ENCODE measurements at places on chromosomes 2 and 18.

- no peak for DNase-seq
These were observed 445.8 kb upstream of the RAB12 start for GRCh38 chr18:8163286-8163959.

DNA sequence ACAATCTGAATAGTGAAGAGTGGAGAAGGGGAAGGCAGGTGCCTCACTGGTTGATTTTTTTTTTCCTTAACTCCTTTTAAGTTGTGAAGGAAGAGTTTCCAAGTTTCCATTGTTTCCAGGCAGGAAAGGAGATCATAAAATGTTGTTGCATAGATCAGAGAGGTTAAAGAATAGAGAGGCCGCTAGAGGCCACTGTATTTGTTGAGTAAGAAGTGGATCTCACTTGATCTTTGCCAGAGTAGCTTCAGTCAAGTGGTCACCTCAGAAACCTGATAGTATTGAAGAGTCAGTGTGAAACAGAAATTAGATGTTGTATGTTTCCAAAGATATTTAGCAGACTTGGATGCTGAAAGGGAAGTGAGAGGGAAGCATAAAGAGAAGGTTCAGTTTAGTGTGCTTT, 17.6 kb downstream of the CTNNA2 start:
- DNase-seq, result peak; percentile 2

- no peak for DNase-seq
These were observed 256.1 kb upstream of the CHAC2 start for GRCh38 chr2:53511549-53511948.

DNA sequence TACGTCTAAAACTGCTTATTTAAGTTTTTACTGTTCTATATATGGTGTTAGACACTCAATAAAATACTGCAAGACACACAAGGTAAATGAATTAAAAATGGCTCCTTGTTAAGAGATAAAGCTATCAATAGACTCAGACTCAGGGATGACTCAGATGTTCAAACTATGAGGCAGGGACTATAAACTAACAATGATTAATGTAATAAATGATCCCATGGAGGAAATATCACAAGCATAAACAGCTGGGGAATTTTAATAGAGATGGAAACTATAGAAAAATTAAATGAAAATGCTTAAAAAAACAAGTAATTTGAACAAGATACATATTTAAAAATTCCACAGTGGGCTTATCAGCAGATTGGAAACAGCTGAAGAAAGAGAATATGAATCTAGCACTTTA, 650.8 kb downstream of the DCDC2C start:
- DNase-seq, result no peak

- DNase-seq, result no peak
These were observed 180.0 kb downstream of the NRXN1 start for GRCh38 chr2:50851886-50852285.

DNA sequence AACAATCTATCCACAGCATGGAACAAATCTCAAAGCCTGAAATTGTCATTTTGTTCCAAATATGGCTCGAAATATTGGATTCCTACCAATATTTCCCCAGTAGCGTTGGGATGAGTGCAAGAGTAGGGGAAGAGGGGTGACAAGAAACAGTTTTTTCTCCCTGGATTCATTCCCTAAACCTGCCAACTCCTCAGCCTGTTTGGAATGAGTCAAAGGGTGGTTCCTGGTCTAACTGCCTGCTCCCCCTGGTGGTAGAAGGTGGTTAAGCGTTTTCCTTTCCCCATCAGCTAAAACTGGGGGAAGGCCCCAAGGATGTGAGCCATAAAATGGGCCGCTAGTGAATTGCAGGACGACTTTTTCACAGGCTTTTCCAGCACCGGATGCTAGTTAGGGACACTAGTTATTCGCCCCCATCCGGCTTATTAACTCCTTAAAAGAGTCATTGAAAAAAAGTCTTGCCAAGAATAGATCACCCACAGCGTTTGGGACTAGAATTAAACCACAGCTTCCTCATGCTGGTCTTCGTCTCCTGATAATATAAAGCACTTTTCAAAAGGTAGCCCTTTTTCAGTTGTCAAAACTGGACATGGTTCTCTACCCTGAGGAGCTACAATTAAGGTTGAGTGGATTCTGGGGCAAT, 72.5 kb downstream of the DHRS9 start:
- DNase-seq, result peak; percentile 55

DNA sequence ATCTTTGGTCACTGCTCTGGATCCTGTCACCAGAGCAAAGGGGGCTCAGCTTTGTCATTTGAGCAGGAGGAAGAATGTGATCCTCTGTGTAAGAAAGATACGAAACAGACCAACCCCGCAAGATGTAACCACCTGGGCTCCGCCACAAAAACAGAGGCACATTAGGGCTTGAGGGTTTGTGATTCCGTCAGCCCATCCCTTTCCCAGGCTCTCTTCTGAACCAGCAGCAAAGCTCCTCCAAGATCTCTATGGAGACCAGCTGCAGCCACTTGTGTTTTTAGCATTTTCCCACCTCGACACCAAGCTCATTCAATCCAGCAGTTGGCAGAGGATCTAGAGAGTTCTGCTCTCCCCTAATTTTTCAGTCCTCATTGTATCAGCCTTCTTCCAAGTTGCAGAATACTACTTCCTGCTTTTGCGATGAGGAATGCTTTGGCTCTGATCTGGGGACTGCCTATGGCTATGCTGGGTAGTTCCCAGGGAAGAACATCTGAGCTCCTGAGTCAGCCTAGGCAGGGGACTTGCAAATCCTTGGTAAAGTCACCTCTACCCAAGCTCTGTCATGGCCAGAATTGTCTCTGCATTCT, 139.6 kb upstream of the RAB12 start:
- DNase-seq, result peak; percentile 17

- peak; percentile 65 for DNase-seq
These were observed 31.3 kb downstream of the ANXA4 start for GRCh38 chr2:69773206-69773605.

DNA sequence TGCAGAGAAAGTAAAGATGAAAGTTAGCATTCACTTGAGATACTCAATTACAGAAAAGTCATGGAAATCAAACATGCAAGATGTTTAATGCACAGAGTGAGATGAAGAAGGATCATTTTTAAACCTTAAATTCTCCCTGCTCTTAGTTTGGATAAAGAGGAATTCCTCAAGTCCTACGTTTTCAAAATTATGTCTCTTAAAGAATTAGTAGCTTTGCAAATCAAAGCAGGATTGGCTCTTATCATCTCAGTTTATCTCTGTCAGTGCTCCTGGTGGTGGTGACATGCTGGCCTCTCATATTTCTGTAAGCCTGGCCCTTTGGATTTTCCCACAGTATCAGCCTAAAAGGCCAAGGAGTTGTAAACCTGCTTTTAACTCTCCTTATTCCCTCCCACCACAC, 242.2 kb downstream of the NRXN1 start:
- DNase-seq, result no peak

DNA sequence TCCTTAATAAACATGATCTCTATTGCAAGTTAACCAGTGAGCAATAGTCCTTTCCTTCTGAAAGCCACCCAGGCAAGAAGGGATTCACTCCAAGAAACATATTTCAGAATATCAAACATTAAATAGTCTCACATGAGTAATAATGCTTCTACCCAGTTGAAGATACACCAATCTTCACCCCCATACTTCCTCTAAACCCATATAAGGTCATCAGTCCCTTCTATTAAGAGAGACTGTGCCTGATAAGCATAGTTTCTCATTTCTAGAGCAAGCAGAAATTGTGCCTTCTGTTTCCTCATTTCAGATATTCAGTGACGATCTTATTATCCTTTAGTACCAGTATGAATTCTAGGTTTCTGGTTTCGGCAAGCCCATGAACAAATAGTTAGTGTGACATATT, 64.6 kb downstream of the DSEL start:
- no peak for DNase-seq

GRCh38 chr2:230694241-230694640, 18.4 kb upstream of the CAB39 start:
- no peak for DNase-seq

DNA sequence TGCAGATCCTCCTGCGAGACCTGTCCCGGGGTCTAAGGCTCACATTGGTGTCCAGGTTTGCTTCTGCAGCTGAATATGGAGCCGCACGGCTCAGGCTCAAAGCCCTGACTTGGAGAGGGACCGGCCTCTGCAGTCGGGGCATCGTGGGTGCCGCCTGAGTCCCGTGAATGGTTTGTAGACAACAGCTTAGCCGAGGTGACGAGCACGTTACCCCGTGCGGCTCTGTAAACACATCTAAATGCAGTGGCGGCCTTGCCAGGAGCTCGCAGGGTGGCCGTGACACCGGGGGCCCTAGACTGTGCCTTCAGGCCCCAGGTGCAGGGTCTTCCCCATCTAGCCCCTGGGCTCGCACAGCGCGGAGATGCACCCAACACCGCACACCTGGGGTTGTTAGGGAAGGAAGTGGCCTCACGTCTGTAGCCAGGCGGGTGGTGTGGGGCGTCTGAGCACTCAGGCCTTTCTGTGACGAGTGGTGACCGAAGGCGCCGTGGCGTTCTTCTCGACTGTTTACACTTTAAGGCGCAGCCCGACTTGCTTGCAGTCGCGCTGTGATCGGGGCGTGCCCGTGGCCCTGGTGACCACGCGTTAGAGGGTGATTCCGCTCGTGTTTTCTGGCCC, 91.6 kb downstream of the NFATC1 start:
- DNase-seq, result no peak

DNA sequence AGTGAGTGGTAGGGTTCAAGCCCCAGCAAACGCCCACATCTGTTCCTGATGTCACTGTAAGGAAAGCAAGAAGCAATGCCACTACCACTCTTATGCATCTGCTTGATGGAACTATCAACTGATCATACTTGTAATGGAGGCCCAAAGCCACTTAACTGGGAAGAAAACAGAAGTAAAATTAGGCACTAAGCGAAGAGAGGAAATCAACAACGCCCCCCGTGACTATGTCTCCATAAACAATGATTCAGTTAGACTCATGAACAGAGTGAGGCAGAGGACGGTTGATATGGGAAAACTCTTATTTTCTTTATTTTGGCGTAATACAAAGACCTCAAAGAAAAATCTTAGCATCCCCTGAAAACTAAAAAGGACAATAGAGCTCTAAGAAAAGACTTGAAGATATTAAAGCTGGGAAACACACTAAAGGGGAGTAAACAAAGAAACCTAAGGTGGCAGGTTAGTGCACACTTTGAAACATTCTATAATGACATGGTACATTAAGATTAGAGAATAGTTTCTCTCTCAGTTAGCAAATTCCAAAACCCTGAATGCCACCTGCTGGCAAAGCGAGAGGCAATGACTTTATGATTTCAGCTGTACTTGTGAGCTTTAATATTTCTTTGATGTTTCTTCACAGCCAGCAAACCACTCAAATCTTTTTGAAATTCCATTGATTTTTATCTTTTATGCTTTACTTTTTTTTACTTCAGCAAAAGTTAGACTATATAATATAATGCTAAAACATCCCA, 86.5 kb downstream of the LRP2 start:
- DNase-seq, result no peak

GRCh38 chr2:72949045-72949444, 31.7 kb downstream of the EMX1 start:
- DNase-seq, result no peak

GRCh38 chr2:178114462-178114861, 2.2 kb downstream of the RBM45 start:
- DNase-seq, result no peak

DNA sequence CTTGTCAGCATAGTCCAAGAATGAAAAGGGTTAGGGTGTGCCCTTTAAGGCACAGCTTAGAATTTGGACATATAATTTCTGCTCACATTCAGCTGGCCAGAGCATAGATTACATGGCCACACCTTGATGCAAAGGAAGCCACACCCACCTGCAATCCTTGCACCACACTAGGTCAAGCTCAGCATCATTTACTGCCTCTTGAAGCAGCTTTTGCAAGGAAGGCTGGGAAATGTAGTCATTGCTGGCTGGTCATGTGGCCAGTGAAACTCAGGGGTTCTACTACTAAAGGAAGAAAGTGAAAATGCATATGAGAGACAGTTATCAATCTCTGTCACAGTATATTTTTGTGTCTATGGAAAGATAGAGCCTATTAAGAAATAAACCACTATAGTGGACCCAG, 159.3 kb downstream of the GFPT1 start:
- no peak for DNase-seq

- DNase-seq, result peak; percentile 25
These were observed 264.3 kb downstream of the TXNL1 start for GRCh38 chr18:56374007-56374655.

DNA sequence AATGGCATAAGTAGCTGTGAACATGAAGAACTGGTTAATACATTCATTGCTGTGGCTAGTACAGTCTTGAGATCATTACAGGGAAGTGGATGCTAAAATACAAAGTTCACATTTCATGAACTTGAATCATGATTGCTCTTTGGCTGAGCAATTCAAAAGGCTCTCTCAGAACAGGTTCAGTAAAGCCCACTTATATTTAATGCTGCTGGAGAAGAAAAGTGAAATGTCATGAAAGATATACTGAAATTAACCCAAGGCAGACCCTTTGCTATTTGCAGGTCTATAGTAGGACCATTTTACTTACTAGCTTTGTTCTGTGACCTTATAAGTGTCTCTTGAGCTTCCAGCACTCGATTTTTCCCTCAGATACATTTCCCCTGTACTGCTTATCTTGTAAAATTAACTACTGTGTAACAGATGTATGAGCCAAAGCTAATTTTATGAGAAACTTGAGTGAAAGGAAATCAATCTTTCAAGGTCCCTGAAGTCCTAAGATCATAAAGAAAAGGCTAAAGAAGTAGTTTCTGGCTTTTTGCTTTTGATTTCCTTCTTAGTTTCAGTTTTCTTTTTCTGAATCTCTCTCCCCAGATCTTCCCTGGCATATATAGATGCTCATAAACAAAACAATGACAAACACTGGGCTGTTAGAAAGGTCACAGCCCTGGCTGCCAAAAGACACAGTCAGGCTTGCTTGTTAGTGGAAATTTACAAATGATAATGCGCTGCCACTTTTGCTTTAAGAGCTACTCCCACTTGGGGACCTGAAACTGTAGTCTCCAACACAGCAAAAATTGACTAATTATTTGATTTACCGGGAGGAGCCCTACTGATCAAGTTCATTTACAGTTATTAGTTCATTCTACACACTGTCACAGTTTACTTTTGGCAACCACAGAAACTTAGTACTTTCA, 132.7 kb upstream of the XPO1 start:
- peak; percentile 37 for DNase-seq
